ENCODE measurements at places on chromosomes 7 and 10.

DNA sequence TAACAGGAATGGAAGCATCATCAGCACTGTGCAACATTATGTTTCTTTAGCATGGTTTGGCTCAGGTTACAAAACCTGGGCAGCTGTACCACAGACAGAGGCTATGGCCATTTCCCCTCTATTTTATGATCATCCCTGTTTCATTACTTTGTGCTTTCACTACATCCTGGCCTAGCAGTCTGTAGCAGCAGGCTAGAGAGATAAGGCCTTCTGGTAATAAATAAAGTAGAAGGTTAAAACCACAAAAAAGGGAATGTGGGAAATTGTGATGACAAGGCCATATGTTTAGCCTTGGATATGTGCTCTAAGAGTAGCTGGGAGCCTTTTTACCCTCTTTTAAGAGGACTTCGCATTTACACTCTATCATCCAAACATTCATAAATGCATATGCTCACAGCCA, 266.2 kb upstream of the PHF14 start:
- DNase-seq: no peak

GRCh38 chr10:77913090-77913489, 13.5 kb downstream of the DLG5 start:
- DNase-seq: no peak

DNA sequence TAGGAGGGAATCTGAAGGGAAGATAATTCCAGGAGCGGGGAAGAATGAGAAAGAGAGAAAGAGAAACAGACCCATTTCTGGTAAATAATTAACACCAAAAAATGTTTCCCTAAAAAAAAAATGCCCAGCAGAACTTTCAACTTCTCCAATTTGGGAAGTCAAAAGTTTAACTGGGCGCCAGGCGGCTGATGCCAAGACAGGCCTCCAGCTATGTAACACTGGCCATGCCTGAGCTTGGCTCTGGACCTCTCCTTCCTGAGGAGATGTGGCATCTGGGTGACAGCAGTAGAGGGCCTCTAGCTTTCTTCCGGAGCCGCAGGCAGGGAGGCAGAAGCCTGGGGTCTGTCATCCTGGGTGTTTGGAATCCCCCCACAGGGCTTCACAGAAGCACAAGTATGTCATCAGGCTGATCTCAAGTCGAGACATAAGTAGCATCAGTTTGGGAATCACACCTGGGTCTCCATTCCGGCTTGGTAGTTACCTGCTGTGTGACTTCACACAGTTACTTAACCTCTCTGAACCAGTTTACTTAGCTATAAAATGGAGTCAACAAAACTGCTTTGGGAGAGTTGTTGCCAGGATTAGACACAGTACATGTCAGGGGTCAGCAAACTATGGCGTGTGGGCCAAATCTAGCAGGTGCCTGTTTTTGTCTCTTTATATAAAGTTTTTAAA, 50.5 kb upstream of the TCF7L2 start:
- no peak for DNase-seq

DNA sequence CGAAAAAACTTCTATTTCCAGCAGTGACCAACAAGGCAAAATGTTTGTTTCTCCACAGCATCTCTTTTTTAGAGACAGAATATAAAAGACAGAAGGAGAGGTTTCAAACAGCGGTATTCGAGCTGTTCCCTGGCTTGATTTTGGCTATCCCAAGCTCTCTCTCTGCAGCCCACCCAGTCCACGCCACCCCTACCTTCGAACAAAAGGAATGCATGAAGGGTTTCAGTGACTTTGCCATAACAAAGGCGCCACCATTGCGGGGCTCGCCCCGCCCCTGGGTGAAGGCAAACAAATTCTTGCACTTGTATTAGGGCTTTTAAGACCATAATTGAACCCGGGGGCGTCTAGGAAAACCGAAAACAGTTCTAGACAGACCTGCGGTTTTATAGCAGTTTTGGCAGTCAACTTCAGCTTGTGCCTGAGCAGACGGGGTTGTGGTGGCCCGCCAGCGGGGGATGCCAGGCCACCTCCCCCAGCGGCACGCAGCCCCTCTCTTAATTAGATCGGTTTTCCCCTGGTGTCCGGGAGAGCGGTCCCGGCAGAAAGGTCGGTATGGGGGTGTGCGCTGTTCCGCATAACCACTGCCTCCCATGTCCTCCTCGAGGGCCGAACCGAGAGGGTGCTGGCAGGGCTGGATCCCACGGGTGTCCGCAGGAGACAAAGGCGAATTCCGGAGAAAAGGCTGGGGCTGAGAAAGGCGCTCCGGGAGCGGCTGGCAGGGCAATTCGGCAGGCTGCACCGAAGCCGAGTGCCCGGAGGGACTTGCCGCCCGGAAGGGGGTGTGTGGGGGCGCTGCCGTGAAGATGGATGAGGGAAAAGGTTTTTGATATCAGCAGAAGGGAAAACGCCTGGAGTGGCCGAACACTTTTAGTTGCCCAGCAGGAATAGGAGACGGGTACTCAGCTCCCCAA, 2.7 kb upstream of the HOXA11 start:
- DNase-seq: no peak

GRCh38 chr10:123445261-123445775, 220.8 kb upstream of the GPR26 start:
- no peak for DNase-seq

DNA sequence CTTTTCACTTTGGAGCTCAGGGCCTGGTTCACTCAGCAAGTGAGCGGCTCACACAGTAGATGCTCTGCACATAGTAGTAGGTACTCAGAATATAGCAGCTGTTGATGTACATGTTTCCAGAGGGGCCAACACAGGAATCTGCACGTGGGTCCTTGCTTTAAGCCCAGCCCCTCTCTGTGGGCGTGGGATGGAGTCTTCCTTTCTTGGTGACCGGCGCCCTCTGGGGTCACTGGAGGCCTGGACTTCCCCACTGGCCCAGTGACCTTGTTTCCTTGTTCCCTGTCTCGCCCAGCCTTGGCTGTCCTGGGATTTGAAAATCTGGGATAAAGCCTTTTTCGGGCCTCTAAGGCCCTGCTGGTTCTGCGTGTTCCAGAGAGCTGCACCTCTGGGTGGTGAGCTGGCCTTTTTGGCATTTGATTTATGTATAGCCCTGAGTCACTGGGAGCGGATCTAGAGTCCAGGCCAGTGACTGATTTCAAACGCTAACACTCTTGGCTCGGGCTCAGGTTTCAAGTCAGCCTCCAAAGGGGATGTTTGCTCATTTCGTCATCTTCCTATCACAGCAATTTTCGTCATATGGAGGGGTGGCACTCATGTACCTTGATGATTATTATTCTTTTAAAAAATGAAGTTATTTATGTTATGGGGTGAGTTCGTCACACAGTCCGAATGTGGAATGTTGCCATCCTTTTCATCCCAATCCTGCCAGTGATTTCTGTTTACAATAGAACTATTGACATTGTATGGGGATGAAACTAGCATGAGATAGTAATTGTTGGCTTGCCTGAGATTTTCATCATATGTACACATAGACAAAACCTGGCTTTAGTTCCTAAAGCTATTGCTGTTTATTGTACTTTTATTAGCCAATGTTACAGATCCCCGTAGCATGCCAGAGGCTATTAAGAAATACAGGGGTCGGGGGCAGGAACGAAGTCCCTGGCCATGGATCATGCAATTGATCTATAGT, 65.5 kb downstream of the CUX1 start:
- no peak for DNase-seq

DNA sequence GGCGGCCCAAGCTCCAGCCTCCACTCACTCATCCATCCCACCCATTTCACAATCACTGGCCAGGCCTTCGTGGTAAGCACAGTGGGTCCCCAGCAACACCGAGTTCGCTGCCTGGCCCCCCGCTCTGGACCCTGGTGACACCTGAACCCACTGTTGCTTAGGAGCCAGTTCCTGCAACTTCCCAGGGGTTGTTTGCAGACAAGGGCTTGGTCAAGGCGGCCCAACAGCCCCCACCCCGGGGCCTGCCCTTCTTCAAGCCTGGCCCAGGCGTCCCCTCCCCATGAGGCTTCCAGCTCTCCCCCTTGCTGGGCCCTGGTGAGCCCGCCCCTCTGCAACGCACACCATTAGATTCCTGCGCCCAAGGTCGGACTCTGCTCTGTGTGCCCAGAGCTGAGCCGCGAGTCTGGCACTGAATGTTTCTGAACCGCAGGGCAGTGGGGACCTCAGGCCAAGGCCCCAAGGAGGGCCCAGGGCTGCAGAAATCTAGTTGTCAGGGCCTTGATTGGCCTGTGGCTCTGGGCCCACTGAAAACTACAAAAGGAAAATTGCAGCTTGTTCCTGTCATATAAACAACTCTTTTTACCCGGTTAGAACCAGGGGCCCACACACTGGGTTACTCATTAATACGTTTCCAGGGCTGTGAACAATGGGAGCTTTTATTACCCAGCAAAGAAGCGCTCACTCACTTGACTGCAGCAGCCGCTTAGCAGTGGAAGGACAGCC, 2.1 kb upstream of the COX19 start:
- no peak for DNase-seq

DNA sequence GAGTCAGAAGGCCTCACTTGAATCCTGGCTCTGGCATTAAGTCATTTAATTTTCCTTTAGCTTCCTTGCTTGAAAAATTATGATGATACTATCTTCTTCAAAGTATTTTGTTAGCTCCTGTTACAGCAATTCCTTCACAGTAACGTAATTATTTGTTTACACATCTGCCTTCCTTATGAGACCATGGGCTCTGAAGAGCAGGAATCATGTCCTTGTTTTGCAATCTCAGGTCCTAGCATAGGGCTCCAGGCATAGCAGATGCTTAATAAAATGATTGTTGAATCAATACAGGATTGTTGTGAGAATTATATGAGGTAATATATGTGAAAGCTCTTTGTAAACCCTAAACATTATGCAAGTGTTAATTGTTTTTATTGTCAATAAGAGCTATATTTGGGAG, 25.5 kb downstream of the KLHDC10 start:
- no peak for DNase-seq

DNA sequence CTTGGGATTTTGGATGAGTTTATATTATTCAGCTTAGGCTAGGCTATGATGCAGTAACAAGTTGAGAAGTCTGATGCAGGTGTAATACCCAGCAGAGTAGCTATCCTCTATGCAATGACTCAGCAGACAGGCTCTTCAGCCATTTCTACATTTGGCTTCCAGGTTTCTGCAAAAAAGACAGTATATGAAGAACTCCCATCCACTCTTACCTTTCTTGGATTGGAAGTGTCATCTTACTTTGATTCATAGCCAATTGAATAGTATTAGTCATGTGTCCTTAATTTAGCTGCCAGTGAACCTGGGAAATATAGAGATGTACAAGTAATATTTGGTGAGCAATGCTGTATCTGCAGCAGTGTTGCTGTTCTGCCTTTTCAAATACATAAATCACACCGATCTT, 127.8 kb upstream of the NPSR1 start:
- DNase-seq: no peak

All from stimulated activated CD4-positive, alpha-beta T cell treated with anti-CD3 and anti-CD28 coated beads, Interleukin-2, amount 100 ng/mL, for 4 hours (primary cell).